ENCODE measurements at places on chromosomes 13 and 19.

DNA sequence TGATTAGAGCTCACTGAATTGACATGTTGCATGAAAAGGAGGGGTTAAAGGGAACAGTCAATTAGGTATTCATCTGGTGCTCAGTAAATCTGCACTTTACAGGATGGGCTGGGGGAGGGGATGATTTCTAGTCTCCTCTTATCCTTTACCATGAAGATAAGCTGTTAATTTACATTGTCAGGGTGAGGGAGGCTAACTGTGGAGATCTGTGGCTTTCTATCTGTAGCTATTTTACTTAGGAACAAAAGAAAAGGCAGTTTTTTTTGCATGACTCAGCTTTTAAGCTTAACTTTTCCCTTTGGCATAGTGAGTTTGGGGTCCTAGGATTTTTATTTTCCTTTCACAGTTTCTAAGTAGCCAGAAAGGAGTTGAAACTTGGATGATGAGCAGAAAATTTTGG, 253.3 kb downstream of the LMO7 start:
- DNase-seq = no peak

- no peak for DNase-seq
These were observed 98.6 kb downstream of the RBM26 start for GRCh38 chr13:79307433-79307861.

- no peak for DNase-seq
These were observed 1.6 kb downstream of the MYH14 start for GRCh38 chr19:50204811-50205675.

DNA sequence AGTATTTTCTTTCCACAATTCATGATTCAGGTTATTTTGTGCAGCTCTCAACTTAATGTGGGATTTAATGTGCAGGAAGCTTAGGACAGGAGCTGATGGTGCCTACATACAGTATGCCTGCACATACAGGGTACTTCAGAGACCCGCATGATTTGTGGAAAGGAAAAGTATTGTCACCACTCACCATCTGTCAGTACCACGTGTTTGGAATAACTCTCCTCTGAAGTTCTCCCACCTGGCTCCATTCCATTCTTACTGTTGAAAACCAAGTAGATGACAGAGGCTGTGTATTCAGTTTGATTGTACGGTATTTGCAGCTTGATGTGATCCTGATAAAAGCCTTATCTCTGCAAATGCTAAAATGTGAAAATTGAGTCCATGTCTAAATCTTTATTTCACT, 85.7 kb downstream of the ZAR1L start:
- no peak for DNase-seq
